ENCODE measurements at places on chromosomes 4 and X.

DNA sequence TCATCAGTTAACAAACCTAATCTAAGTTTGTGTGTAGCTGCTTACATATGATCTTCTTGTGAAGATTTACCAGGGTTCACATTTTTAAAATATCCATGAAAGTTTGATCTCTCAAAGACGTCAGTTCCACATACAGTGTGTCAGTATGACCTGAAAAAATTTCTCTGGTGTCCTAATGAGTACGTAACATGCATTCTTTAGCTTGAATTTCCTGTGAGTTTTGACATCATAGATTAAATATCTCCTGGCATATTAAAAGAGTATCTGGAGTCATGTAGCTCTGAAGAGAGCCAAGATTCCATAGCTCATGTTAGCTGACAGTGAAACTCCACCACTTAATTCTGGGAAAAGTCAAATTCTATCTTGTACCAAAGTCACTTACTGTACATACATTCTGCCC lies 43.9 kb upstream of the PDLIM5 start:
- DNase-seq, result no peak

DNA sequence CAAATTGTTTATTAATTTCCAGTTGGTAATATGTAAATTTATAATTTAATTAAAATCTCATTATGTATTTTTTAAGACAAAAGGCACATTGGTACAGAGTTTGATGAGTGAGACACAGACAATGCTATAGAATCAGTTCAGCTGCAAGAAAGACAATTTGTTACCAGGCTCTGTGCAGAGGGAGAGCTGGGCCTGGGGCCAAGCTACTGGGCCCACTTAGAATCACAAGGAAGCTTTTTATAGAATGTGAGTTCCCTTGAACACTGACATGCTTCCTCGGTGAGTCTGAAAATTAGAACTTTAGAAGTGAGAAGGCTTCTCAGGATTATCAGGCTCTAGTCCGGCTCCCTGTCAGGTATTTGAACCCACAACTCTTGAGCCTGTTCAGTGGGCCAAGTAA lies 129.0 kb downstream of the AFF2 start:
- no peak for DNase-seq

- no peak for DNase-seq
Observed at GRCh38 chr4:10040049-10040892, 19.0 kb upstream of the SLC2A9 start.

GRCh38 chr4:143082701-143083100 lies 102.0 kb upstream of the USP38 start:
- DNase-seq, result no peak

DNA sequence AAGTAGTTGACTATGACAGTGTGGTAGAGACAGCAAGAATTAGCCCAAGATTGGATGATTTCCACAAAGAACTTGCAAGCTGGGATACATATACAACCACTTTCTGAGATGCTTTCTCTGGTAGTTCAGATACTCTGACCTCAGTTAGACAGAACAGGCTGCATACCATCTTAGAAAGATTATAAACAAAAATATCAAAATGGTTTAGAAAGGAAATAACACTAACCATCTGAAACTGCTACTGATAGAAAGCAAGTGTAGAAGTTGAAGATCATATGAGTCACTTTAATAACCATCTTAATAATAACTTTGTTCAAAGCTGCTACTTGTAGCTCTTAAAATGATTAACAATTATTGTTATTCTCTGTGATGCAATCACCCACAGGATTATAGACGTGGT lies 255.4 kb upstream of the TTC29 start:
- no peak for DNase-seq

GRCh38 chr4:165070560-165070959 lies 16.9 kb downstream of the TRIM75 start:
- DNase-seq, result no peak

- no peak for DNase-seq
Observed at GRCh38 chr4:8581094-8581861, 1.1 kb downstream of the GPR78 start.

DNA sequence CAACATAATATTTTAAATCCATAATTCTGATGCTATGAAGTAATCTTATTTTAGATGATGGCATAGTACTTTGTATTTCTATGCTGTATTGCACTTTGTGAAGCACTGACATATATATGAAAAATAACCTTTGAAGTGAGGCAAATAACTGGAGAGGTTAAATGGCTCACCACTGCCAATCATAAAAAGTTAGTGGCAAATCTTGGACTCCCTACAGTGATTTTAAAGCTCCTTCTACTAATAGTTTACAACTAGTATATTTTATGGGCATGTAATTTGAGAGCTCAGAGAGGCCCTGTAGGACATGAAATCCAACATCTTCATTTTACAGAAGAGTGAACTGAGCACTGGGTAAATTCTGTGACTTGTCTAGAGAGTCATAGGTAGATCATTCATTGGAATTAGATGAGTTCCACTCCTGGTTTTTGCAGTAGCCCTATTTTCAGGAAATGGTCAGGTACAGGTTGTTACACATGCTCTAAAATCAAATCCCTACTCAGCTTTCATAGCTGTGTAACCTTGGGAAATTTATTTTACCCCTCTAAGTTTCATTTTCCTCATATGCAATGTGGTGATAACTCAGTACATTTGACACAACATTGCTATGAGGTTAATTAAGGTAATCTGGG lies 804 bp upstream of the GC start:
- DNase-seq, result no peak
